ENCODE measurements at places on chromosomes 2 and 18. TPM values are rescaled to one million over a fixed set of nuclear protein-coding genes. Genes with fewer than 3 reads are reported as not detected.

ACOXL gene
- total RNA-seq, result 0.51 TPM

HJURP gene
- total RNA-seq, result 40.1 TPM

VIT gene
- not detected for total RNA-seq

CYP27C1 gene
- total RNA-seq, result 6.4 TPM

C2orf74 gene
- 21.5 TPM for total RNA-seq

PDE1A gene
- 0.07 TPM for total RNA-seq

IL36A gene
- total RNA-seq, result not detected

LIPG gene
- total RNA-seq, result 76.3 TPM

TANC1 gene
- 28.0 TPM for total RNA-seq

KRTCAP3 gene
- total RNA-seq, result 40.2 TPM

SCN2A gene
- total RNA-seq, result 0.78 TPM

DCDC2C gene
- not detected for total RNA-seq

SPRED2 gene
- total RNA-seq, result 29.0 TPM

CD28 gene
- not detected for total RNA-seq

GCKR gene
- not detected for total RNA-seq

RBM45 gene
- total RNA-seq, result 16.7 TPM

KCNS3 gene
- total RNA-seq, result 5.1 TPM

SKA1 gene
- 29.4 TPM for total RNA-seq

ADGRF3 gene
- total RNA-seq, result 0.04 TPM

UGT1A4 gene
- 0.34 TPM for total RNA-seq

LCT gene
- not detected for total RNA-seq

DYNAP gene
- total RNA-seq, result not detected

PTGR3 gene
- 14.4 TPM for total RNA-seq

PLEK gene
- not detected for total RNA-seq

ARHGAP15 gene
- not detected for total RNA-seq

POTEF gene
- not detected for total RNA-seq

PSD4 gene
- total RNA-seq, result 38.2 TPM

EXOC6B gene
- total RNA-seq, result 42.7 TPM

SLC38A11 gene
- not detected for total RNA-seq

ZAP70 gene
- not detected for total RNA-seq

TGFA gene
- total RNA-seq, result 87.7 TPM

MEP1B gene
- not detected for total RNA-seq

SNTG2 gene
- total RNA-seq, result not detected

ATOH8 gene
- total RNA-seq, result not detected

KLF7 gene
- total RNA-seq, result 32.3 TPM

VIL1 gene
- total RNA-seq, result not detected

CFAP53 gene
- 0.46 TPM for total RNA-seq

CCDC74A gene
- 13.3 TPM for total RNA-seq

SLC14A1 gene
- total RNA-seq, result 0.25 TPM

CAPN14 gene
- 0.35 TPM for total RNA-seq

TMEM37 gene
- not detected for total RNA-seq
